ENCODE measurements at places on chromosomes 11 and 22.

DNA sequence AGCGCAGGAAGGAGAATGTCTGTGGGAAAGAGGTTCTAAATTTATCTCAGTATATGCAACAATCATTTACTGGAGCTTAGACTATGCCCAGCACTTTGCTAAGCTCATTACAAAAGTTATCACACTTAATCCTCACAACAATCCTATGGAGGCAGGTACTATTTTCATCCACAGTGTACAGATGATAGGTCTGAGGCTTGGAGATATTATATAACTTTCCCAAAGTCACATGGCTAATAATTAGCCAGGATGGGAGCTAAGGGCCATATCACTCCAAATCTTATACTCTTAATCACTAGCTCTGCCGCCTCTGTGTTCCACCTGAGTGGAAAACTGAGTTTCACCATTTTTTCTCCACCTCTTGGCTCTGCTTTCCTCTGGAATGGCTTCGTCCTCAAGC, 47.3 kb upstream of the CAPRIN1 start:
- DNase-seq: no peak

- no peak for DNase-seq
Observed at GRCh38 chr22:49224243-49224642, 603.4 kb downstream of the BRD1 start.

GRCh38 chr11:12324585-12324984, 52.8 kb upstream of the PARVA start:
- no peak for DNase-seq

DNA sequence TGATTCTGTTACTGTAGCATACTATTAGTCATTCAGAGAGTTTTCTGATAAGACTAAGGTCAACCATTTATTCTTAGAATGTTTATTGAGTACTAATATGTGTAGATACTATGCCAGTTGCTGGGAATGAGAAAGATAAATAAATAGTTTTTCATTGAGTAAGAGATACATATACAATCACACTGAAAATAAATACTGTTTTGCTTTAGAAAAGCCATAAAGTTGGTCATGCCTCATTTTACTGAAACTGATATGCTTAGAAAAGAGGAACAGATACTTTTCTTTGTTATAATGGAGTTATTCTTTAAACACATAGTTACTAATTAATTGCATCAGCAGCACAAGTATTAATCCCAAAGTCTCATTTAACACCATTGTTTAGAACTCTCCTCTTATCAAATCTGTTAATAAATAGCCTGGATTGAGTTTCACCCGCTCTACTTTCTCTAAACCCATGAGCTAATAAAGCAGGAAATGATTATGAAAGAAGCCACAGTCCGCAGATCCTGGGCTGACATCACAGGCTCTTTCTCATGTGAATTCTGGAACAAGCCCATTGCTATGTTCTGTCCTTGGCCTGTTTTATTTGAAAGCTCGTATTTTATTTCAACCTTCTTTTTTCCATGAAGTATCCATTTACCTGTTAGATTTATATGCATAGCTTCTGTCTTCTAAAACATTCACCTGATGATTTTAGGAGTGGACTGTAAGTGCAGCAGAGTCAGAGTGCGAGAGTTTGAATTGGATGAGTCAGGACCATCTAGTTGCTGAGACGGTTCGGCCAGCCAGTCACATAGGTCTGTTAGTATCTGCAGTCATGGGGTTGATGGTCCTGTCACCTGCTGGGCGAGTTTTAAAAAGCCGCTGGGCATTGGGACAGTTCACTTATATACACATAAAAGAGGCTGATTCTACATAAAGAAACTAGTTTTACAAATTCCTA, 35.5 kb downstream of the PIWIL4 start:
- no peak for DNase-seq

DNA sequence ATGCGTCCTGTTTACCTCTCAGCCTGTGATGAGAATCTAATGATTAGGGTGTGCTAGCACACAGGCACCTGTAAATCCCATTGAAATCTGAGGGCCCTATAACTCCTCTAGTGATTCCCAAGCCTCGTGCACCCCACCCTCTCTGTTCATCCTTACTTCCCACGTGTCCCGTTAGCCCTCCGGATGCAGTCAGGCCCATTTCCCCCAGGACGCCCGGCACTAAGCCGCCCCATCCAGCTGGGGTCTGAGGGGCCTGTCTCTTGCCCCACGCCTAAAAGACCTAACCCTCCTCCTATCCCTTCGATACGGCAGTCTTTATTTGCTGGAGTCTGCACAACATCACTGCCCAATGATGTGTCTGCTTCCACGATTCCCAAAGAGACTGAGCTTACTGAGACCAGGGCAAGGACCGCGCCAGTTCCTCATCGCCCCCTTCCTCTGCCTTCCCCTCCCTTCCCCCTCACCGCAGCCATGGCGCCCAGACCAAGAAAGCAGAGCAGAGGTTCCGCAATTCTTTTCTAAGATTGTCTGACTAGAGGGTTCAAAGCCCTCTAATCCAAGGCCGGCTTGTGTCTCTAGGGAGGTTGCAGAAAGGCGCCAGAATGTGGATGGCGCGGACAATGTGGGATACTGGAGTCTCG, 1.1 kb upstream of the FADS2 start:
- DNase-seq: no peak

- DNase-seq: no peak
Observed at GRCh38 chr22:46551321-46551720, 13.9 kb upstream of the CELSR1 start.

All from stimulated activated CD8-positive, alpha-beta memory T cell treated with anti-CD3 and anti-CD28 coated beads, Interleukin-4, amount 100 ng/mL, for 1 hour (primary cell).